GM04503 (cell line): ENCODE measurements at places on chromosomes 13 and 19.

- peak; percentile 30 for DNase-seq
Measured at GRCh38 chr19:45637890-45638667, 1.1 kb downstream of the EML2 start.

DNA sequence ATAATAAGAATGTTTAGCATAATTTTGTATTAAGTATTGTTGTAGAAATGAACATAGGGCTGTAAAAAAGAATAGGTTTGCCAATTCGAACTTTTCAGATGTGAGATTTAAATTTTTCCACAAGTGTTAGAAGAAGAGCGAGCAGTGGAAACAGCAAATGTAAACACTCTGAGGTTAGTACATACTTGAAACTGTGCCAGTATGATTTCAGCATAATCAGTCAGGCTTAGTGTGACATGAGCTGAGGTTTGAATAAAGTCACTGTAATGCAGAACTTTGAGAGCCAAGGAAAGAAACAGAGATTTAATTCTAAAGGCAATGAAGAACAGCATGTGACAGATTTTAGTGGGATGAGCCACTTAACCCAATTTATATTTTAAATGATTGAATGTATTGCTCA, 2166.4 kb downstream of the PCDH9 start:
- no peak for DNase-seq

DNA sequence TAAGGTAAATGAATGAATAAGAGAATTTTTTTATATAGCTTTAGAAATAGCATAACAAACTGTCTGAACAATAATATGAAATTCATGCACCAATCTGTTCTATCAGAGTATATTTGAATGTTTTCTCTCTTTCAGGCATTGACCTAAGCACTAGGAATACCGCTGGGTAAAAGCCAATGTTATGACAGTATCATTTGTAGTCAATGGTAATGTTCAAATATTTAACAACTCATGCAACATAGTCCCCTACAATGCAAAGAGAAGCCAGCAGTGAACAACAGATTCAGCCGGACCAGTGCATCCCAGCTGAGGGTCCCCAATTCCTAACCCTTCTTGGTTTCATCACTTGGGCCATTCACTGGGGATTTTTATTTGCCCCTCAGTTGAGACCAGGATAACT, 52.6 kb upstream of the MYCBP2 start:
- no peak for DNase-seq

- no peak for DNase-seq
Measured at GRCh38 chr19:18433015-18433691, 4.8 kb downstream of the ISYNA1 start.

DNA sequence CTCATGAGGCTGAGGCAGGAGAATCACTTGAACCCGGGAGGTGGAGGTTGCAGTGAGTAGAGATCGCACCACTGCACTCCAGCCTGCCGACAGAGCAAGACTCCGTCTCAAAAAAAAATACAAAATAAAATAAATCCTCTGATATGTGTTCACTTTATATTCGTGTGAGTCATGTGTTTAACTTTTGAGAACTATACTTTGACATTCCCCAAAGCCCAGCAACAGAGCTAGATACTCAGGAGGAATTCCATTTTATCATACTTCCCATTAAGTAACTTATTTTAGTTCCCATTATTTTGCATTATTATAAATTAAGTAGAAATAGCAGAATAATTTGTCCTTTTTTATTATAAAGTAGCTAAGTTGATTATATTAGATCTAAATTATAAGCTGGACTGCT, 3.3 kb upstream of the CHAMP1 start:
- no peak for DNase-seq

- no peak for DNase-seq
Measured at GRCh38 chr19:37683520-37683919, 28.3 kb upstream of the ZFP30 start.

- no peak for DNase-seq
Measured at GRCh38 chr13:45198924-45199323, 1.9 kb downstream of the KCTD4 start.

DNA sequence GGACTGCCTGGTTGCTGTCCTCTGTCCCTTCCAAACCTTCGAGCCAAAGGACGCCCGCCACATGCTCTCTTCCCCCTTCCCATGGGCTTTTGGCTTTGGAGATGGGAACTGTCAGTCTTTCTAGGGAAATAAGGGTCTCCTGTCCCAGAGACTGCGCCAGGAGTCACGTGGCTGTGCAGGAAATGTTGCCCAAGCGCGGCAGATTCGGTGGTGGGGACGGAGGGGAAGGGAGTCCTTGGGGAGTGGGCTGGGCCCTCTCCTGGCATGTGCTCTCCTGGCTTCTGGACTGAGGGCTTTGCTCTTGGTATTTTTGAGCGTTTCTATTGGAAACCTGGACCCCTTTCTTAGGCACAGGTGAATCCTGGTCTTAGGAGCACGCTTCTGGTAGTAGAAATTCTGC, 103.2 kb downstream of the KDM4B start:
- no peak for DNase-seq

DNA sequence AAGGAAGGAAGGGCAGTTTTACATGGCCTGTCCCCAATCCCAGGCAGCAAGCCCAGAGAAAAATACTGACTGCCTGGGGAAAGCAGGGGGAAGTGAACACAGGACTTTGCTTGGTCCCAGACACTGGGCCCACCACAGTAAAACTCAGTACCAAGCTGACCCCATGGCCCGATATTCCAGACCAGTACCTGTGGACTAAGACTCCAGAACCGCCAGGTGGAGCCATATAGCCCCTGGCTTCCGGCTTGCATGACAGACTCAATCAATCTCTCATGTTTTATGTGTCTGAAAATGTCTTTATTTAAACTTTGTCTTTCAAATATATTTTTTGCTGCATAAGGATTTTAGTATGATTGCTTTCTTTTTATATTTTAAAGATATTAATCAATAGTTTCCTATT, 767.9 kb upstream of the SLITRK6 start:
- DNase-seq: no peak

DNA sequence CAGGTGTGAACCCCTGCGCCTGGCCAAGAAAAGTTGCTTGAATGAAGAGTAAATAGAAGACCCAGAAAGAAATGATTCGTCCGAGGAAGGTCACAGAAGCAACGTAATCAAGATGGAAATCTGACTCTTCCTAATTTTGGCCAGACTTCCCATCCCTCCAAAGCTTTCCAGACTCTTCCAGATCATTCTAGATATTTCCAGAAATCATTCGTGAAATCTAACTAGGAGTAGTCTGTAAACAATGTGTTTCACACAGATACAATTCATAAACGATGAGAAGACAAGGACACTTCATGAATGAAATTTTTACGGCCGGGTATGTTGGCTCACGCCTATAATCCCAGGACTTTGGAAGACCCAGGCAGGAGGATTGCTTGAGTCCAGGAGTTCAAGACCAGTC, 9.3 kb upstream of the LDLR start:
- DNase-seq: no peak

GRCh38 chr13:23744315-23744714, 144.9 kb downstream of the MIPEP start:
- no peak for DNase-seq

DNA sequence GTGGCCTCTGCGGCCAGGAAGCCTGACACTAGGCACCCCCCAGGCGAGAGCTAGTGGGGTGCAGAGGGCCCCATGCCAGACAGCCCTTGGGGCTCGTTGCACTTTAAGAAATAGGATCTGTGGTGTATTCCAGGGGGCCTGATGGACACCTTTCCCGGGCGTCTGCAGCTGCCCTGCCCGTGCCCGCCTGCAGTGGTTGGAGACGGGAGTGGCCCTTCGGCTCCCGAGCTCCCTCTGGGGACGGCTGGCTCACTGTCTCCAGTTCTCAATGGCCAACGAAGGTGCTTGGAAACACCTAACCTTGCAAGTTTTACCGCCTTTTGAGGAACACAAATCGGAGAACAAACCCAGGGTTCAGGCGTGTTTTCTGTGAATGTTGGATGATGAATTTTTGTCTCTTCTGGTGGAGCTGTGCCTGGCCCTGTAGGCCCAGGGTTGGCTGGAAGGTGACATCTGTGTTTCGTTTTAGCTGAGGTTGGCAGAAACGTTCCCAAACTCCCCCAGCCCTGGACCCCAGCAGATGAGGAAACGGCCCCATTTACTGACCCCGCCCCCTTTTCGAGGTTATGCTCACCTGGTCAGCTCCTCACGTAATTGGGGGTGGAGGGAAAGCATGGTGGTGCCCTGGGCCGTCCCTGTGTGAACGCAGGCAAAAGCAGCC, 17.4 kb upstream of the NPAS1 start:
- DNase-seq: no peak

DNA sequence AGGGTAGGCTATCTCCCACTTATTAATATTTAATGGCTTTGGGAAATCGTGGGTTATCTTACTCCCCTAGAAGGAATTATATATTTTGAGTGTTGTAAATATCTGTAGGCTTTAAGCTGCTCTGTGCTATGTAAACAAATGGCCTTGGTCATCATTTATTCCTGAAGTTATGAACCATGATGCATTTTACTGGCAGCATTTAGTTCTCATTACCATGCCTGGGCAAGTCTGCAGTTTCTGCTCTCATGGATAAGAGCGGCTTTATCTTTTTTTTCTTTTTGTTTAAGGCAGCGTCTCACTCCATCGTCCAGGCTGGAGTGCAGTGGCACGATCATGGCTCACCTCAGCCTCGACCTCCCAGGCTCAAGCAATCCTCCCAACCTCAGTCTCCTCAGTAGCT, 156.1 kb downstream of the IRS2 start:
- DNase-seq: no peak

DNA sequence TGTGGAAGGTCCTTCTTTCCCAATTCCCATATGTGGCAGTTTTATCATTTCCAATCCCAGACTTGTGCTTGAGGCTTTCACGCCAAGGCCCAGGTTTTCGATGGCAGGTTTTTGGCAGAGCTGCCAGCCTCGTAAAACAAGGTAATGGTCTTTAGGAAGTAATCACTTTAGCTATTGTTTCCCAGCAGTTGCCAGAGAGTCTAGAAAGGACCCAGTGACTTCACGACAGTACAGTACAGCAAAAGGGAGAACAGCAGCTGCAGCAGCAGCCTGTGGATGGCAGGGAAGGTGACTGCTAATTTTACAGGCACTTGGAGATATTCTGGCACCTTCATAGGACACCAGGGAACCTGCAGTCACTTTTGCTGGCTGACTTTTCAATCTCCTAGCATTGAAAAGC, 291.6 kb upstream of the MAB21L1 start:
- no peak for DNase-seq

- DNase-seq: peak; percentile 99
Measured at GRCh38 chr19:6610934-6611852, 20.2 kb upstream of the CD70 start.

GRCh38 chr13:94329277-94329676, 150.2 kb downstream of the DCT start:
- DNase-seq: no peak

DNA sequence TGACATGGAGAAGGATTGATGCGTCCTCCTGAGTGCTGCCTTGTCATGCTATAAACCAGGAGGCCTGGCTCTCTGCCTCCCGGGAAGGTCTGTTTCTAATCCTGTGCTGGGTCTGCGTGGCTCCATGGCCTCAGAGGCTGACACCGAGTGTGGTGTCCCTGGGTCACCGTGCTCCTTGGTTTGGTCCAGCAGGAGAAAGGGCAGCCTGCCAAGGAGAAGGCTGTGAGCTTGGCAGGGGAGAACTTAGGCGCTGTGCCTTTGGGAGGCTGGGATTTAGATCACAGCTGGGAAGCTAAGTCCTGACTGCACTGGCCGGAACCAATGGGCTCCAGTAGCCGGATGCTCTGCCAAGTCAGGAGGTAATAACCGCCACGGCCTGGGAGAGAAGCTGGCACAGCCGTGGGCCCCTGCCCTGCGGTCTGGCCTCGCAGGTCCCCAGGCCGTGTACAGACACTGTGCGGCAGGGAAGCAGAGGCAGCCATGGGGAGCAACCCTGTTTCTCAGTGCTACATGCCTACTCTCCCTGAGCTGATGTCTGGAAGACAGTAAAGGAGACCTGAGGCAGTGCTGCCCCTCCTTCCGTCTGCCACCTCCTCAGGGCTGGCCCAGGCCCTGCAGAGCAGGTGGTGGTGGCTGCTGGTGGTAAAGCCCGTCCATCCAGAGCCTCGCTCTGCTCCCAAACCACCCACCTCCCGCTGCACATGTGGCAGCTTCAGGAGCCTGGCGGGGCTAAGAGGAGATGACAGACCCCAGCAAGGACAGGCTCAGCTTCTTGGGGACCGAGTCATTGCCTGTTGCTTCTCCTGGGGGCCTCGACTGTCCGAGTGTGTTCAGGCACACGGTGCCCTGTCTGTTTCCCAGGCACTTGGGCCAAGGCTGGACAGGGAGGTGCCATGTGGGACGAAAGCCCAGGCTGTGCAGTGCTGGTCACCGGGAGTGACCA, 44.9 kb downstream of the C13orf46 start:
- peak; percentile 96 for DNase-seq

DNA sequence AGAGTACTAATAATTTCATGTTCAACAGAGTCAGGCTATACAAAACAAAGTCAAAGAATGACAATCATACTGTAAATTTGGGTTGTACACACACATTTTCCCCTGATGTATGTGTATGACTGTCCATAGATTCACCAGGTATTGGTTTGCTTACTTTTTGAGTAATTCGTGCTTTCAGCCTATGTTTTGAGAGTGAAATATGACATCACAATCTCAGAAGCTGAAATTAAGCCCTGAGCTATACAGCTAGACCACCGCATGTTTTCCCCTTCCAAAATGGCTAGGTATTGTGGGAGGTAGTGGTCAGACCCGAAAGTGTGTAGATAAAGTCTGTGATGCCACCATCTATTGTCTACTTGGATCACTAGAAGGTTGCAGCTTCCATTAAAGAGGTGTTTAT, 102.8 kb downstream of the KATNAL1 start:
- no peak for DNase-seq

DNA sequence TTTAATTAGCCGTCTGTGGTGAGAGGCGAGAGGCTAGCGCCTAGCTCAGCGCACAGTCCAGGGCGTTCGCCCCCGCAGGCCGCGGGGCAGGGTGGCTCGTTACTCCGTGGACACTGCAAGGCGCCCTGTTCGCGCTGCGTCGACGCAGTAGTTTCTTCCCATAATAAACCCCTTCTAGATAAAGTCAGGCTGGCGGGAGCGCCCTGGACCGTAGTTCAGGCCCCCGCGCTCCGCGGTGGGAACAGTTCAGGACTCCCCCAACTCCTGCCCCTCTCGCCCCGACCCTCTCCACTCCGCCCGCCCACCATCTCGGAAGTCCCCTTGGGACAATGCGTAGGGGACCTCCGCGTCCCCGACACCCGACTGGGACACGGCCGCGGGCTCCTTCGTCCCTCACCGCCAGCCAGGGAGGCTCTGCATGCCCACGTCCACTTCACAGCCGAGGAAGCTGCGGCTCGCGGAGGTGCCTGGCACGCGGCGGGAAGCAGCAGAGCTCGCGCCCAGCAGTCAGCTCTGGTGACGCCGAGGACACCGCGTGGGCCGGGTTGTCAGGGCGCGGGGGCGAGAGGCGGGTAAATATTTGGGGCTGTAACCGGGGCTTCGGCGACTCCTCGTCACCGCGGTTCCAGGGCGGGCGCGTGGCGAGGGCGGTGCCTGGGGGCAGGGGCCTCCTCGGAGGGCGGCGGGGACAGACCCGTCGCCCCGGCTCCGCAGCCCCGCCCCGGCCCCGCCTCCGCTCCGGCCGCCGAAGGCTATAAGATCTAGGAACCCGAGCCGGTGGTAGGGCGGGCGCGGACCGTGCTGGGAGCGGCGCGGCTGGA, at the start of gene RGCC:
RGCC (plus strand) TSS at position 783 of the 821 bp plus-strand sequence. CDS start 158 bp downstream, outside the sequence.
- no peak for DNase-seq

- no peak for DNase-seq
Measured at GRCh38 chr13:111409413-111409812, 89.0 kb downstream of the TEX29 start.
